CD4-positive, alpha-beta memory T cell (primary cell): ENCODE measurements at places on chromosomes 2 and 18. TPM values are rescaled to one million over a fixed set of nuclear protein-coding genes. Genes with fewer than 3 reads are reported as not detected.

Gene ABCG8
- total RNA-seq: not detected

Gene TUBA4B
- not detected for total RNA-seq

Gene CFC1
- not detected for total RNA-seq

Gene PGAP1
- 9.1 TPM for total RNA-seq

Gene ALKAL2
- not detected for total RNA-seq

Gene PLEKHM3
- 16.1 TPM for total RNA-seq

Gene CCBE1
- total RNA-seq: not detected

- H3K36me3 ChIP-seq: peaks cover 27% of the 10 kb centered on the region
- no peak overlapping the region for H3K4me3 ChIP-seq
- no peak overlapping the region for H3K27ac ChIP-seq
- no peaks in the 10 kb centered on the region for H3K27me3 ChIP-seq
- H3K4me1 ChIP-seq: peaks cover 9% of the 10 kb centered on the region
These were observed 7.5 kb downstream of the C18orf32 start for GRCh38 chr18:49479381-49480137.

DNA sequence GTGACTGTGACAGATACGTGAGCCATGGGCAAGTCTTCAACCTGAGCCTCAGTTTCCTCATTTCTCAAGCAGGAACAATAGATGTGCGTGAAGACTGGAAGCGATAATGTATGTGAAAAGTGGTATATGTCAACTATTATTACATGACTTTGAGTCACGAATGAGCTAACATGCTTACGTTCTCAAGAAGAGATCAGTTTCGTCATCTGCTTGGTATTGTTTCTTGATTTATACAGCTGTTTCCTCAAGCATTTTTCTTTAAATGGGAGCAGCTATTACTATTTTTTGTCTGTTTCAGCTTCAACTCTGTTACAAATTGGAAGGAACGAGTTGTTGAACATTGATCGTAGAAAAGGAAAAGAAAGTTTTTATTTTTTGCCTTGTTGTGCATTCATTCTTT lies 48.5 kb upstream of the THOC1 start:
- no peaks in the 10 kb centered on the region for H3K36me3 ChIP-seq
- H3K27ac ChIP-seq: no peak overlapping the region
- no peak overlapping the region for H3K4me3 ChIP-seq

DNA sequence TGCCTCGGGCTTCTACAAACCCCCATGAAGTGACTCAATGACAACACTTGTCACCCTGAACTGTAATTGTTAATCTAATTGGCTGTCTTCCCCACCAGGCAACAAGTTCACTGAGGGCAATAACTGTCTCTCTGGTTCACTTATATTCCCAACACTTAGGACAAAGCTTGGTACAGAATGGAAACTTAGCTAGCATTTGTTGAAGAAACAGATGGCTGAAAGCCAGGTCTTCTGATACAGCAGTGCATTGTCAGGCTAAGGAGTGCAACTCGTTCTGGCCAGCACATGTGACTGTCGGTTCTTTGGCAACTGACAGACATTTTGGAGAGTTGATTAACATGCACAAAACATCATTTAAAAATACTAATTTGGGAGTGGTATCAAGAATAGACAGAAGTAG lies 14.6 kb upstream of the DNAJC27 start:
- H3K27me3 ChIP-seq: no peaks in the 10 kb centered on the region
- no peaks in the 10 kb centered on the region for H3K36me3 ChIP-seq
- DNase-seq: no peak
- H3K4me3 ChIP-seq: no peak overlapping the region

GRCh38 chr2:215104226-215104625 lies 34.2 kb downstream of the ABCA12 start:
- H3K36me3 ChIP-seq: no peaks in the 10 kb centered on the region
- no peaks in the 10 kb centered on the region for H3K27me3 ChIP-seq
- H3K27ac ChIP-seq: no peak overlapping the region
- no peaks in the 10 kb centered on the region for H3K4me1 ChIP-seq
- H3K4me3 ChIP-seq: no peak overlapping the region

- peaks cover 18% of the 10 kb centered on the region for H3K4me1 ChIP-seq
- no peaks in the 10 kb centered on the region for H3K36me3 ChIP-seq
- no peak overlapping the region for H3K27ac ChIP-seq
- H3K4me3 ChIP-seq: no peak overlapping the region
These were observed 106.8 kb downstream of the ZNF516 start for GRCh38 chr18:76388261-76388660.

GRCh38 chr2:24543252-24543651 lies 52.2 kb downstream of the NCOA1 start:
- peaks cover 13% of the 10 kb centered on the region for H3K4me1 ChIP-seq
- no peak for DNase-seq
- H3K27me3 ChIP-seq: no peaks in the 10 kb centered on the region

DNA sequence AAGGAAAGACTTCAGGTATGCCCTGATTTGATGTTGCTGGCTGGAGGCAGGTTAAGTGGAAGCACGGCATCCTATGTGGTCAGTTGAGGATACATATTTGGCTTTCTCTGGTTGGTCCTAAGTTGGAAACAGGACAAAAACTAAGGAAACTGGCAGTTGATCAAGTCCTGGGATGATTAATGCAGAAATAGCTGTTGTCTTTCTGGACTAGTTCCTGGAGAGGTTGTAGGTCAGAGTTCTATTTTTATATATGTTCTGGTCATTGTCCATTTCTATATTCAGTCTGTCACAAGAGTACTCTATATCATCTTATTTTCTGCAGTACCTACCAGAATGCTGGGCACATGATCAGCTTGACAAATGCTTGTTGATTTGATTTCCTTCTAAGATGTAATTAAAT lies 4.0 kb upstream of the SLC35F5 start:
- no peak for DNase-seq
- peaks cover 14% of the 10 kb centered on the region for H3K4me1 ChIP-seq
- H3K4me3 ChIP-seq: no peak overlapping the region
- H3K27me3 ChIP-seq: no peaks in the 10 kb centered on the region
- no peaks in the 10 kb centered on the region for H3K36me3 ChIP-seq

- H3K4me1 ChIP-seq: peaks cover 16% of the 10 kb centered on the region
- DNase-seq: no peak
- peaks cover 29% of the 10 kb centered on the region for H3K36me3 ChIP-seq
- no peaks in the 10 kb centered on the region for H3K27me3 ChIP-seq
- H3K27ac ChIP-seq: no peak overlapping the region
These were observed 48.0 kb downstream of the HDLBP start for GRCh38 chr2:241267249-241268067.

DNA sequence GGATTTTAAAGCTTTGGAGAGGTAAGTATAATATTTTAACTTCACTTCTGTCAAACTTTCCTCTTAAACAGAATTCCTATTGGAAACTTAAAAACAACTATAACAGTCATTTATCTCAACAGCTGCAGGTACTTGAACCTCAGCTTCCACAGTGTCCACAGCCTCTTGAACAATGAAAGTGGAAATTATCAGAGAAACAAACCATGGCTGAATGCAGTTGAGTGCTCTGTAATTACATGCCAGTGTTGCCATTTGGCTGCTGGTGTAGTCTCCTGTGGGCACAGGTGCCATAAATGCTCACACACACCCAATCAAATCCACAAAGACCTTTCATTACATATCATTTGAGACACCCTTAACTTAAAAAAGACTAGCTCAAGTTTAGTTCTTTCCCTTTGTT lies 125.1 kb downstream of the CPS1 start:
- H3K27ac ChIP-seq: no peak overlapping the region
- no peaks in the 10 kb centered on the region for H3K36me3 ChIP-seq
- no peak for DNase-seq
- no peaks in the 10 kb centered on the region for H3K27me3 ChIP-seq
- H3K4me3 ChIP-seq: no peak overlapping the region

DNA sequence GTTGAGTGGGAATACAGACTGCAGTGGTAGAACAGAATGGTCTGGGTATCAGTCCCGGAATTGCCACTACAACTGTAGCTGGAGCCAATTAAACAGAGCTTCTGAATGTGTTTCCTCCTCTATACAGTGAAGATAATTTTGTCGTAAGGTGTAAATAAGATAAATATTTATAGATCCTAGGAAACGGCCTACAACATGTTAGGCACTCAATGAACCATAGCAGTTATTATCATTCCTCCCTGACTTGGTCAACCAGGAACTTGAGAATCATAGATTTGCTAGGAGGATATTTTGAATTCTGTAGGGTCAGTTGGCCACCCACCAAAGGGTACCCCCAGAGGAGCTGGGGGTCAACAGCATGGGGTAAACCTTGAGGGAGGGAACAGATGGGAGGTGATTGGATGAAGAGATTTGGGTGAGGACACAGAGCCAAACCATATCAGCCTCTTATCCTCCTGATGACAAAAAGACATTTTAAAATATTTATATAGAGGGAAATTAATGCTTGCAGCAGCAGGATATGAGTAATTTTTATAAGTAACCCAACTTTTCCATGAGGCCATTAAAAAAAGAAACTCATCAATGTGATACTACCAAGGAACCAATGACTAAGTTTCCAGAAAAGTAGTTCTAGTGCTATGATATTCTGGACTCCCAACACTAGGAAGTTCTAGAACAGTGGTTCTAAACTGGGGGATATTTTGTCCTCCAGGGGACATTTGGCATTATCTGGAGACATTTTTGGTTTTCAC lies 4.0 kb downstream of the DHRS9 start:
- H3K27me3 ChIP-seq: no peaks in the 10 kb centered on the region
- no peak overlapping the region for H3K4me3 ChIP-seq
- no peaks in the 10 kb centered on the region for H3K36me3 ChIP-seq
- DNase-seq: no peak

- no peak overlapping the region for H3K27ac ChIP-seq
- no peaks in the 10 kb centered on the region for H3K4me1 ChIP-seq
- DNase-seq: no peak
- no peak overlapping the region for H3K4me3 ChIP-seq
These were observed 376.6 kb upstream of the TRIB2 start for GRCh38 chr2:12340164-12340563.

GRCh38 chr2:172311921-172312345 lies 115.5 kb upstream of the ITGA6 start:
- no peaks in the 10 kb centered on the region for H3K4me1 ChIP-seq
- no peaks in the 10 kb centered on the region for H3K36me3 ChIP-seq
- H3K27ac ChIP-seq: no peak overlapping the region

DNA sequence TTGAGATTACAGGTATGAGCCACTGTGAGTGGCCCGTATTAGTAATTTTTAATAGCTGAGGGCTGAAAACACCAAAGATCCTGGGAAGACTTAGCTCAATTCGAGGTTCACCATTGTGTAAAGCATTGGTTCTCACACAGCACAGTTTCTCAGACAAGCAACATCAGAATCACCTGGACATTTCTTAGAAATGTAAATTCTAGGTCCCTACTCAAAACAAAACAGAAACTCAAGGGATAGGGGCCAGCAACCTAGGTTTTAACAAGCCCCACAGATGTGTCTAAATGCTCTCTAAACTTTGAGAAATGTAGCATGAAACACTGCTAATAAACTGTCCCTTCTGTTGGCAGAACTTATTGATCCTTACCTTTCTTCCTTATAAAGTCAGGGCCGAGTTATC lies 681.2 kb downstream of the RNF144A start:
- no peak for DNase-seq
- H3K27ac ChIP-seq: no peak overlapping the region
- no peaks in the 10 kb centered on the region for H3K36me3 ChIP-seq
- H3K4me1 ChIP-seq: no peaks in the 10 kb centered on the region

- no peak overlapping the region for H3K4me3 ChIP-seq
- H3K27me3 ChIP-seq: no peaks in the 10 kb centered on the region
- no peak for DNase-seq
- peaks cover 30% of the 10 kb centered on the region for H3K36me3 ChIP-seq
- no peak overlapping the region for H3K27ac ChIP-seq
These were observed 25.2 kb downstream of the HS1BP3 start for GRCh38 chr2:20625491-20626391.

GRCh38 chr2:28319118-28320008 lies 73.3 kb upstream of the FOSL2 start:
- no peak overlapping the region for H3K27ac ChIP-seq
- H3K27me3 ChIP-seq: no peaks in the 10 kb centered on the region
- H3K36me3 ChIP-seq: no peaks in the 10 kb centered on the region
- H3K4me1 ChIP-seq: no peaks in the 10 kb centered on the region
- no peak overlapping the region for H3K4me3 ChIP-seq
- DNase-seq: no peak

- no peak overlapping the region for H3K4me3 ChIP-seq
- H3K27me3 ChIP-seq: no peaks in the 10 kb centered on the region
- H3K4me1 ChIP-seq: no peaks in the 10 kb centered on the region
- H3K27ac ChIP-seq: no peak overlapping the region
- H3K36me3 ChIP-seq: no peaks in the 10 kb centered on the region
These were observed 332.9 kb upstream of the DCC start for GRCh38 chr18:52007105-52007504.
